Tibial artery (tissue), 4 donors: ENCODE measurements at places on chromosomes 2 and 18.

DNA sequence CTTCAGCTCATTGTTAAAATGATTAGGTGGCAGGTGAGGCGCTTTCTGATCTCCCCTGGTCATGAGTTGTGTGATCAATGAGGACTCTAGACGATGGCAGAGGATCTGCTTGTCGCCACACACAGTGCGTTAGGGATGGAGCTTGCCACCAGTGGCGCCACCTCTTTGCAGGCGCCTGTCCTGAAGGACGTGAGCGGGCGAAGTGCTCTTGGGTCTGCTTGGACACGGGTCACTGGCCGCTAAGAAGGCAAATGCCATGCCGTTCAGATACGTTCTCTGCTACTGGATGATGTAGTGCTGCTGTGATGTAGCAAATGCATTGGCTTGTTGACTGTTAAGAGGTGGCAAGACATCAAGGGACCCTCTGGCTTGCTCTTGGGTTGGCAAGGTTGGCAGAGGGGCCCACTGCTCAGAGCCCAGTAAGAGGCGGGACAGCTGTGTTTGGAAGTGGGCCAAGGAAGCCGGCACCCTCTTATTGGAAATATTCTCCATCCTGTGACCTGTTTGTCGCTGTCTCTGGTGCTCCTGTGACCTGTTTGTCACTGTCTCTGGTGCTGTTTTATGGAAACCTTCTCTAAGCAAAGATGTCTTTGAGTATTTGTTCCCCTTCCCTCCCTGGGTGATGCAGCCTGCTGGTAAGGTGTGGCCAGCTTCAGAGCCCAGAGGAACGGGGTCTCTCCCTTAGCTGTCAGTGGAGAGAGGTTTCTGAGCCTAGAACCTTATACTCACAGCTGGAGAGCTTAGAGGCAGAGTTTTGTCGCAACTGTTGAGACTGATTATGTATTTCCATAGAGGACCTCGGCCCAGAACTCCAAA, 14.6 kb downstream of the LDLRAD4 start:
- no peak for DNase-seq

- peak; percentile 58 for DNase-seq
Observed at GRCh38 chr2:11679486-11680181, 9.6 kb upstream of the NTSR2 start.

- no peak for DNase-seq
Observed at GRCh38 chr2:7437716-7438632, 520.8 kb downstream of the RNF144A start.

GRCh38 chr2:213537579-213537978, 253.3 kb downstream of the SPAG16 start:
- no peak for DNase-seq

- DNase-seq = no peak
Observed at GRCh38 chr2:19775838-19776237, 125.9 kb downstream of the TTC32 start.

DNA sequence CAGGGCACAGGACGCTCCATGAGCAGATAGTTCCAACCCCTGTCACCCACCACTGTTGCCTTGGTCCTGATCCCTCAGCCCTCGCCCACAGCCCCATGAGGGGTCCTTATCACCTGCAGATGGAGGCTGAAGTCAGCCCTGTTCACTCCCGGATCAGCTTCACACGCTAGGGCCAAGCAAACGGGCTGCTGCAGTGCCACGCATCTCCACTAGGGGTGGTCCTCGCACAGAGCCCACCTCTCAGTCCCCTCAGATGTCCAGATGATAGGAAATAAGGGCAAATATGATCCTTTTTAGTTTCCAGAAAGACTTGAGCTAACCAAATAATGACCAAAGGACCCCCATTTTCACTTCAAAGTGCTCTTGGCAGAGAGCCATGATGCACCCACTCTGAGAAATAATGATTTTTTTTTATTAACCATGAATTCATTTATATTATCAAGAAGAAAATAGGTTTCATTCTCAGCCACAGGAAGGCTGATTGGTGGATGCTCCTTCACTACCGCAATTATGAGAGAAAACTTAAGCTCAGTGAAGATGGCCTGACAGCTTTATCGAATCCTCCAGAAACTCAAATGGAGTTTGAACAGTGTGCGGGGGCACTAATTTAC, 71.9 kb upstream of the KLHL29 start:
- DNase-seq = no peak

- no peak for DNase-seq
Observed at GRCh38 chr2:208820014-208820688, 413.6 kb downstream of the PTH2R start.

DNA sequence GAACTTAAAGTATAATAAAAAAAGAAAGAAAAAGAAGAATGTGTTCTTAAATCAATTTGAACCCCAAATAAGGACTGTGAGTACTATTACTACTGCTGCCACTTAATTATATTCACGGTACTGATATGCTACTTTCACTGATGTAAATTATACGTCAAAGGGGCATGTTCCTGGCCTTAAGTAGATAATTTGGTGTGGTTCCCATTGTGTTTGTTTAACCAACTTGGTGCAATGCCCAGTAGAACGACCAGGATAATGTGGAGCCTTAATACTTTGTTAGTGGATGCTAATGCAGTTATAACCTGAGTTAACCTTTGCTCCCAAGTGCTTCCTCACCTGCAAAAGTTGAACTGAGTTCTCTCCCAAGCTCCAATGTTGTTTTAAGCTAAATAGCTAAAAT, 142.0 kb downstream of the NR4A2 start:
- no peak for DNase-seq

GRCh38 chr2:234026693-234027254, 23.7 kb upstream of the SPP2 start:
- DNase-seq = no peak

DNA sequence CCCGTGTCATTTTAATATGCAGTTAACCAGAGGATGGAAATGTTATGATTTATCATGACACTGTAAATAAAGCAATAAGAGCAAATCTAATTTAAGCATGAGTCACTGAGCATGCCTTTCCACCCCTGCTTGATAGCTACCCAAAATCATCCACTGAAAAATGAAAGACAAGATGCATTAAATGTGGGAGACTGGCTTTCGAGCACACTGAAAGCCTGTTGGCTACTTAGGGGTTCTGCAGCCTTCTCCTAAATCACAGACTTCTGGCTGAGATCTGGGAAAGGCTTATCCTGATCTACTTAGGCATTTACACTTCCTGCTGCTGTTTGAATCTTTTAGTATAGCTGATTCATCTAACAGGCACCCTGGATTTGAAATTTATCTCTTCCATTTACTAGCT, 778.3 kb upstream of the CDH7 start:
- no peak for DNase-seq

GRCh38 chr2:100986157-100986556, 15.9 kb upstream of the RPL31 start:
- no peak for DNase-seq

GRCh38 chr2:239958473-239958765, 66.7 kb downstream of the NDUFA10 start:
- no peak for DNase-seq

- no peak for DNase-seq
Observed at GRCh38 chr18:66874375-66874774, 270.5 kb upstream of the CDH19 start.

- DNase-seq = no peak
Observed at GRCh38 chr2:149180226-149180875, 141.9 kb downstream of the LYPD6B start.

- no peak for DNase-seq
Observed at GRCh38 chr2:1818404-1818803, 74.1 kb upstream of the PXDN start.
